Aorta (tissue), 5 donors: ENCODE measurements at places on chromosomes 13 and 19.
A peak's percentile ranks its signal among the peaks of the same experiment; 100 is the strongest.

DNA sequence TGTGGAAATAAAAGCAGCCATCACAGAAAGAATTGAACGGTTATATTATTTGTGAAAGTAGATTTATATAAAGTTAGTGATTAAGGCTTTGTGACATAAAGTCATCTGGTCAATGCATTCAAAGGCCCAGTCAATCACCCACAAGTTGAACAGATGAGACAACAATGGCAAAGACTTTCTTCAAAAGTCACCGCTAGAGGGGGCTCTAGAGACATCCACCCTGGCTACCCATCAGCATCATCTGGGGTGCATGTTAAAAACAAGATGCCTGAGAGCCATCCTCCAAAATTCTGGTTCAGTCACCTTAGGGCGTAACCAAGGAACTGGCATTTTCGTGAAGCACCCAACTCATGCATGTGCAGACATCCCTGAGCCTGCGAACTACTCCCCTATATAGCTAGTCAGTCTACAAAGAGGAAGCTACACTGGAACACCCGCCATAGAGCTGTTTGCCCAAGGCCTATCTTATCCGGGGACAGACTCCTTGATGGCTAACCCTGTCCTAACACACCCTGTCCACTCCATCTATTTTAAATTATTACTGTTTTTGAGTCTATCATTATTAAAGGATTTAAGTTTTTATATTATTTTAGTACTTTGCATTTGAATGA, 970.5 kb downstream of the UQCRFS1 start:
- no peak for DNase-seq

DNA sequence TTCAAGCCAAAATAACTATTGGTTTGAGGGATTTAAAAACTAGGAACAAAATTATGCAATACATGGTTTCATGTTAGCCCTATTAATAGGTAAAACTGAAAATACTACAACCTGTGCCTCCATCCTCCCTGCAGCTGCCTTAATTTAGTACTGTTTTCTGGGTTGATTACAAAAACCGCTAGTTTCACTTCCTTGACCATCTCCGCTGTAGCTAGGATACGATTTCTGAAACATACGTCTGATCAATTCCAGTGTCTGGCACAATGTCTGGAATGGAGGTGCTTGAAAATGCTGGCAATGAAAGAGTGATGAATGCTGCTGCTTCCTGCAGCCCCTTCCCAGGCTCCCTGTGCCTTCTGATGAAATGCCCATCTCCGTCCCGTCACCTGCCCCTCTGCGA, 273.5 kb downstream of the SHISA2 start:
- DNase-seq, result no peak

- DNase-seq, result no peak
Measured at GRCh38 chr19:16779539-16780163, 49.5 kb upstream of the SIN3B start.

GRCh38 chr13:90974249-90974975, 373.1 kb upstream of the MIR17HG start:
- no peak for DNase-seq

- no peak for DNase-seq
Measured at GRCh38 chr13:60282186-60282585, 114.8 kb upstream of the TDRD3 start.

DNA sequence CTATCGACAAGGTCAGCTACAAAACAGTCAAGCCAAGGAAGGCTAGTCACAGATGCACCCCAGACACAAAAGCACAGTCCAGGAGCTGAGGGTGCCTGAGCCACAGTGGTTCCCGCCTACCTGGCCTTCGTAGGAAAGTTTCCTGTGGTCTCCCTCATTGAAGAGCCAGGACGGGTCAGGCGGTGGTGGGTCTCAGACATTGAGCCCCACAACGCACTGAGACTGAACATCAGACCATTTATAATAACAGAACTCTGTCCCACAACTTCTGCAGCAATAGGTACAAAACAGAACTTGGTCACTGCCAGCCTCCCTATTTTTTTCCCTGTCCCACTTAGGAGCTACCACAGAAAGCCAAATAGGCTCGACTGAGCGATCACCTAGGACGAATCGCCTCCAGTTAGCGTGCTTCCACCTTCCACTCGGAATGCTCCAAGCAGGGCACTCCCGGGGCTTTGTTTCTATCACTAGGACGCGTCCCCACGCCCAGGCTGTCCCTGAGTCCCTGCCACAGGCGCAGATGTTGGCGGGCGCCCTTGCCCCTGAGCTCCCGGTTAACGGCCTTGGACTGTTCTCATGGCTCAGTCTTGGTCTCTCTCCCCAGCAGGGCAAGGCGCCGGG, 640 bp upstream of the ZNF544 start:
- no peak for DNase-seq

- DNase-seq, result no peak
Measured at GRCh38 chr13:51937320-51938290, 73.6 kb downstream of the ATP7B start.

DNA sequence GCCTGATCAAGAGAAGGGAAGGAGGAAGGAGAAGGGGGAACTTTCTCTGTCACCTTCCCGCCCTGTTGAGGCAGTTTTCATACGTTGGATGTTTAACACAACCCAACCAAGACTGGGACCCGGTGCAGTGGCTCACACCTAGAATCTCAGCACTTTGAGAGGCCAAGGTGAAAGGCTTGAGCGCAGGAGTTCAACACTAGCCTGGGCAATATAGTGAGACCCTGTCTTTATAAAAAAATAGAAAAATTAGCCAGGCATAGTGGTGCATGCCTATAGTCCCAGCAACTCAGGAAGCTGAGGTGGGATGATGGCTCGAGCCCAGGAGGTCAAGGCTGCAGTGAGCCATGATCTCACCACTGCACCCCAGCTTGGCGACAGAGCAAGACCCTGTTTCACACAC, 59.4 kb upstream of the PEG3 start:
- no peak for DNase-seq

- DNase-seq, result no peak
Measured at GRCh38 chr19:39871886-39872866, 26.0 kb upstream of the FBL start.

- DNase-seq, result no peak
Measured at GRCh38 chr13:100361504-100361903, 227.1 kb downstream of the GGACT start.

GRCh38 chr19:29831686-29832085, 19.9 kb downstream of the CCNE1 start:
- DNase-seq, result no peak

GRCh38 chr13:32025730-32026129, 5.8 kb upstream of the FRY start:
- DNase-seq, result no peak

DNA sequence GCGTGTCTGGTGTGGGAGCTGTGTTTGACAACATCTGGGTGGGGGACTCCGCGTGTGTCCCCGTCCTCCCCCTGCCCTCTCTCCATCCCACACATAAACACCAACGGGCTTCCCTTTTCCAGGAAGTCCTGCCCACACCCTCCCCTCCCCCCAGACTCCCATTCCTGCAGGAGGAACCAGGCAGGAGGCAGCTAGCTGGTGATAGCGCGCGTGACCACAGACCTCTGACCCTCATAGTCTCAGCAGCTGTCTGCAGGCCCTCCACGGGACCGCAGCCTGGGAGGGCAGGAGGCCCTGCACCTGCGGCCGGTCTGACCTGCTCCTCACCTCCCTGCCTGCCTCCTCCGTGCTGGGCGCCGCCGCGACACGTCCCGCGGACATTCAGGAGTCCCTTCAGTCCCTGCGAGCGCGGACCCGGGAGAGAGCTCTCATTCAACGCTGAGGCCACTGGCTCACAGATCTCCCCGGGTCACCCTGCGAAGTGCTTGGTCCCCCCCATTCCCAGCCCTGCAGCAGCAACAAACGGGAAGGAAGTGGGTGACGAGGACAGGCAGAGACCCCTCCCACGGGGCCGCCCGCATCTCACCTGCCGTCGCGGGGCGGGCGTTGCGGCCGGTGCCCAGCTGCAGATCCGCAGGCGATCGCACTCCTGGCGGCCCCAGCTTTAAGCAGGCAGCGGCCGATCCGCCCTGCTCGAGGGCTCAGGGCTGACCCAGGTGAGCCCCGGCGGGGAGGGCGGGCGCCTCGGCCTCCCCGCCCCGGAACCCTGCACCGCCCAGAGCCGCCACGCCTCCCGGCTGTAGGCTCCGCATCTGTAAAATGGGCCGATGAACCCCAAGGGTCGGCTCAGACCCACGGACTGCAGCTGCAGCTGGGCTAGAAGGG, 1.1 kb upstream of the ACP5 start:
- no peak for DNase-seq

DNA sequence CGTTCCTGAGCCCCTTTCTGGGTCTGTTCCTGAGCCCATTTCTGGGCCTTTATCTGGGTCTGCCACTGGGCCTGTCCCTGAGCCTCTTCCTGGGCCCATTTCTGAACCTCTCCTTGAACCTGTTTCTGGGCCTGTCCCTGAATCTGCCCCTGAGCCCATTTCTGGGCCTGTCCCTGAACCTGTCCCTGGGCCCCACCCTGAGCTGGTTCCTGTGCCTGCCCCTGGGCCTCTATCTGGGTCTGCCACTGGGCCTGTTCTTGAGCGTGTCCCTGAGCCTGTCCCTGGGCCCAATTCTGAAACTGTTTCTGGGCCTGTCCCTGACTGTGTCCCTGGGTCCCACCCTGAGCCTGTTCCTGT, 40.4 kb upstream of the GRTP1 start:
- DNase-seq, result no peak

DNA sequence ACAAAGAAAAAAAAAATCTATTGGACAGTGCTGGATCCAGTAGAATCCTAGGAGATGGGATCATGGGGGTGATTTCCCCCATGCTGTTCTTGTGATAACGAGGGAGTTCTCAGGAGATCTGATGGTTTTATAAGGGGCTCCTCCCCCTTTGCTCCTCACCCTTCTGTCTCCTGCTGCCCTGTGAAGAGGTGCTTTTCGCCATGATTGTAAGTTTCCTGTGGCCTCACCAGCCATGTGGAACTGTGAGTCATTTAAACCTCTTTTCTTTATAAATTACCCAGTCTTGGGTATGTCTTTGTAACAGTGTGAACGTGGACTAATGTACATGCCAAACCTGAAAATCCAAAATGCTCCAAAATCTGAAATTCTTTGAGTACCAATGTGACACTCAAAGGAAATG, 45.5 kb downstream of the ARHGEF7 start:
- no peak for DNase-seq

DNA sequence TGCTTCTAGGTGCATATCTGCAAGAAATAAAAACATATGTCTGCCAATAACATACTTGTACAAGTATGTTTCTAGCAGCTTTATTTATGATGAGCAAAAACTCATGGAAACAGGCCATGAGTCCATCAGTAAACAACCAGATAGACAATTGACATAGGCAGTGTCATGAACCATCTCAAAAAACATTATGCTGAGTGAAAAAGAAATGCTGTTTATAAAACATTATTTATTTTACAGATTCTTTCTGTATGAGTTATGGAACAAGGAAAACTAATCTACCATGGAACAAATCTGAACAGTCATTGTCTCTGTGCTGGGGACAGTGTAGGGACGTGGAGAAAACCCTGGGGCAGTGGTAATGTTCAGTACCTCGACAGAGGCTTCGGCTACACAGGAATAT, 283.9 kb downstream of the UQCRFS1 start:
- DNase-seq, result no peak

GRCh38 chr19:5430237-5430636, 25.0 kb upstream of the ZNRF4 start:
- no peak for DNase-seq

DNA sequence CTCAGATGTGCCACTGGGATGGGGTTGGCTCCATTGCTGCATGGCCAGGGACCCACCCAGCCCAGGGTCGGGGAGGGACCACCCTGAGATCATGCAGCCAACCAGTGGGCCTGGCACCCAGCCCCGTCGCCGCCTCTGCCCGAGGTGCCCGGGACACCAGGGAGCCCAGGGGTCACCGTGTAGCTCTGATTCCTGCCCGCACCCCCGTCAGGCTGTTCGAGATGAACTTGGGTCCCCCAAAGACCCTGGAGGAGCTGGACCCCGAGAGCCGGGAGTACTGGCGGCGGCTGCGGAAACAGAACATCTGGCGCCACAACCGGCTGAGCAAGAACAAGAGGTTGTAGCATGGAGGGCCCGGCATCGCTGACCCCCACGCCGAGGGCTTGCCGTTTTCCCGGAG, 4.6 kb downstream of the MRPL54 start:
- DNase-seq, result no peak

- DNase-seq, result peak; percentile 93
Measured at GRCh38 chr19:47778049-47778953, at the start of gene SELENOW. Gene SELENOW (plus strand): TSS chr19:47778703. CDS start chr19:47778786, 83 bp downstream.

DNA sequence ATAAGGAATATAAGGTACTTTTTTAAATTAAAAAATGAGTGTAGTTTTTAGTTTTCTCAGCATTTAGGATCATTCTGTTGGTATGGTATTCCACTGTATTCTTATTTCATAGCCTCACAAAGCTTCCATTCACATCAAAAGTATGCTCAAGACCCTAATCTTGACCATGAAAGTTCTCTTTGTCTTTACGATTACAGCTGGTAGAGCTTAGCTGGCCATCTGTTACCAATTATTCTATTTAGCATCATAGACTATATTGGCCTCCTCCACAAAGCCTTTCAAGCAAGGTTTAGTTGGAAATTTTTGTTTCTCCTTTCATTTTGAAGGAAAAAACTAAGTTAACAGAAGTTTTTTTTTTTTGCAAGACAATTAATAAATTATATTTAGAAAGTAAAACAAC, 245.1 kb downstream of the KCTD12 start:
- no peak for DNase-seq

- DNase-seq, result no peak
Measured at GRCh38 chr13:107730813-107731212, 484.5 kb downstream of the LIG4 start.

DNA sequence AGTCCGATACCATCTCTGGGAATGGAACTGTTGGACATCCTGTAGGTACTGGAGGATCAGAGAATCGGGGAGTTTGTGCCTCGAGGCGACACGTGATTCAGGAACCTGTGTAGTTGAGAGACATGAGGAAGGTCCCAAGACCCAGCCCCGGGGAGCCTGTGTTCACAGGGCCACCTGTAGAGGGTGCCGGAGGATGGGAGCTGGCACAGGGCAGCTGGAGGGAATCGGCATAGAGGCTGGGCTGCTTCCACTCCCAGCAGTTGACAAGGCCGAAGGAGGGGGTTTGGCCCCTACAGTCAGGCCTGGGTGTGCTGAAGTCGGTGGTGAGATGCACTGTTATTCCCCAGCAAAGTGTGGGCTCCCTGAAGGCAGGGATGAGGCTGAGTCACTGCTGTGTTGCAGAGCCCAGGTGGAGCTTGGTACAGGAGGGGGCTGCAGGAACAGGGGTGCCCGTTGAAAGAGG, 2.5 kb upstream of the ISYNA1 start:
- DNase-seq, result no peak

- DNase-seq, result no peak
Measured at GRCh38 chr13:114099918-114100445, 32.4 kb downstream of the RASA3 start.

- DNase-seq, result no peak
Measured at GRCh38 chr19:39390451-39390750, 505 bp downstream of the PAF1 start.

GRCh38 chr13:23620613-23621315, 50.6 kb downstream of the TNFRSF19 start:
- DNase-seq, result no peak

DNA sequence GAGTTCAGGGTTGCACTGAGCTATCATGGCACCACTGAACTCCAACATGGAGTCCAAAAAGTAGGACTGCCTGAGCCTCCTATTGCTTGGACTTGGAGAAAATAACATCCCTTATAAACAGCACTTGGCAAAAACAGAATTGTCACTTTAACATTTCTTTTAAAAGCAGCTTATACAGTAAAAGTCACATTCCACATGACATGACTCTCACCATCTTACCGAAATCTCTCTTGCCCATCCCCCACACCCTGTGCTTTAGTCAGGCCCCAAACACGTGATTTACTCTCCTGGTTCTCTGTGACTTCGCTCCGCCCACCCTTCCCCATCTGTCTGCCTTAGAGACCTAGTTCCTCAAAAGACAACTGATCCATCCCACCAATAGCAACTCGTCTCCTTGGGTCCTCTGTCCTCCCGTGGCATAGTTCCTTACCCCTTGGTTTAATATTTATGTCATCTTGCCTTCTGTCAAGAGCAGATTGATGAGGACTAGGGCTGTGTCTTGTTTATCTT, 4.6 kb downstream of the SAFB start:
- DNase-seq, result peak; percentile 90
